ENCODE measurements at places on chromosomes 3 and 15.
A peak's percentile ranks its signal among the peaks of the same experiment; 100 is the strongest.

GRCh38 chr15:70047386-70048197 lies 50.1 kb downstream of the TLE3 start:
- DNase-seq = no peak

- peak; percentile 72 for DNase-seq
Observed at GRCh38 chr15:71114887-71115566, at the start of gene THSD4. TSS of gene THSD4 (plus strand) at chr15:71115471.

DNA sequence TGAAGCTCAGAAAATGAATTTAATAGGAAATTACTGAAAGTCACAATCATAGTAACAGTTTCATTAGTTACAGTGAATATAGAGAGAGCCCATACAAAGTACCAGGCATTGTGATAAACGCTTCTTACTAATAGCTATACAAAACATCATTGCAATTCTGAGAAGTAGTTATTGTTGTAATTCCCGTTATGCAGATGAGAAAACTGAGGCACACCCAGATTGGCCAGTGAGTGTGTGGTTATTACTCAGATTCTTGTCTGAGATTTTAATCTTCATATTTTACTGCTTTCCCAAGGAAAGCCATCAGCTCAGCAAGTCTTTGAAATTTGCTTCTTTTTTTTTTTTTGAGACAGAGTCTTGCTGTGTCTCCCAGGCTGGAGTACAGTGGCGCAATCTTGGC lies 14.3 kb downstream of the FLNB start:
- no peak for DNase-seq

- DNase-seq = peak; percentile 77
Observed at GRCh38 chr15:58227706-58228543, 89.7 kb downstream of the AQP9 start.

DNA sequence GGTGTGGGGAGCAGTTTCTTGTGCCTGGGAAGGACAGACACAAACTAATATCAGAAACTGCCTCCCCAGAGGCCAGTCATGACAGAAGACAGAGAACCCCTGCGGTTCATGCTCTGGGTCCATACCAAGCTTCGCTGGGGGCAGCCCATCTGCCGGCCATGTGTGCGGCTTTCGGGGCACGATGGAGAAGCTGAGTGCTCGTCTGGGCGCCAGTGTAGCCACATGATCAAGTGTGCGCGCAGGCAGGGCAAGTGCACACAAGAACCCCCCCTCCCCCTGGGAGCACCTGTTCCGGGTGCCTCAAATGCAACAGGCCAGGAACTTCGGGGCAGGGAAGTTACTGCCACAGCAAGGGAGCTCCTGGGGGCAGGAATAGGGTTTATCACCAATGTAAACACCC lies 1.8 kb downstream of the ADAMTS17 start:
- no peak for DNase-seq

GRCh38 chr15:38461066-38461833 lies 7.3 kb downstream of the FAM98B start:
- no peak for DNase-seq

DNA sequence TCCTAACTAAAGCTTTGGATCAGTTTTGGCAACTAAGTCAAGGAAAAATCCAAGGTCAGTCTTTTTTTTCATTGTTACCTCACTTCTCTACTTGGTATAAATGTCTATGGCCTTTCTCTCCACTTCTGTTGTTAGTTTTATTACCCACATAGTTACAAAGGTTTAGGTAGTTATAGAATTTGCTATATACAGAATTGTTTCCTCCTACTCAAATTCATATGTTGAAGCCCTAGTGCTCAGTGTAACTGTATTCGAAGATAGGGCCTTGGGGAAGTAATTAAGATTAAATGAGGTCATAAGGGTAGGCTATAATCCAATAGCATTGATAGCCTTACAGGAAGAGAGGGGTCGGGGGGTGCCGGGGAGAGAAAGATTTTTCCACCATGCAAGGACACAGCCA lies 19.7 kb upstream of the STIMATE start:
- DNase-seq = no peak

DNA sequence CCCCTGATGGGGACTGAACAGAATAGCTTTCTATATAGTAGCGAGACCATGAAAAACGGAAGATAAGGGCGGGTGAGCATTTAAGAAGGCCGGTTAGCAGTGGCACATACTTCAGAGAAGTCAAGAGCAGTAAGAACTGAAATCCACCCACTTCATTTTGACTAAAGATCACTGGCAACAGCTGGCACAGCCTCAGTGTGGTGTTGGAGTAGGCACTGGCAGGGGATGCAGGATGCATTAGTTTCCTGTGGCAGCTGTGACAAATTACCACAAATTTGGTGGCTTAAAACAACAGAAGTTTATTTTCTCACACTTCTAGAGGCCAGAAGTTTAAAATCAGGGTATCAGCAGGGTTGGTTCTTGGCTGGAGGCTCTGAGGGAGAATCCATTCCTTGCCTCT lies 176.5 kb downstream of the ADAMTSL3 start:
- no peak for DNase-seq

DNA sequence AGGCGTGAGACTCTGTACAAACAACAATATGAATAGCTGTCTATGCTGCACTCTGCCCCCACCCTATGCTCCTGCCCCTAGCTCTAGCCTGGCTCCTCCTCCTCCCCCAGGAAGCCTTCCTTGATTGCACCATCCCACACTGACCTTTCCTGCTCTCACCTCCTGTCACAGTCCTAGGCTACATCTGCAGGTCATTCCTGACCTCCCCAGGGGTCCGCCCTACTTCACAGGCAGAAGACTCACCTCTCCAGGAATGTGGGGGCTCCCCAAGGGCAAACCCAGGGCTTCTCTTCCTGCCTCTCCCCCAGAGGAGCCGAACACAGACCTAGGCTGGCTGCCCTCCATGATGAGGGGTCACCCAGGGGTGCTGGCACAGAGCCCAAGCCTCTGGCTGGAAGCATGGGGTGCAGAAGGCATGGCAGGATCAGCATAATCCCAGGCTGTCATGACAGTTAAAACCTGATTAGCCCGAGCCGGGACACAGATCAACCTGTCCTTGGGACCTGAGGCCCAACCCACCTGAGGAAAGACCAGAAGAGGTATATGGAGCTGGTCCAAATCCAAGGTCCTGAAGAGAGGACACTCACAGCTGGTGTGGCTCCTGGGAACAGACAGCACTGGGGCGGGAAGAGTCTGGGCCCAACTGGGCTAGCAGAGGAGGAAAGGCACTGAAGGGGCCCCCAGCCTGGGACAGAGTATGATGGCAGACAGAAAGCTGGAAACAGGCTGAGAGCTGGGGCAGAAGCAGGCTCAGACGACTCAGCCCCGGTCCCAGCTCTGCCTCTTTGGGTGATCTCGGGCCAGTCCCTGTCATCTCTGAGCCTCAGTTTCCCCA lies 5.9 kb downstream of the SEMA7A start:
- DNase-seq = no peak

- no peak for DNase-seq
Observed at GRCh38 chr3:160677459-160677881, 510 bp downstream of the ARL14 start.

DNA sequence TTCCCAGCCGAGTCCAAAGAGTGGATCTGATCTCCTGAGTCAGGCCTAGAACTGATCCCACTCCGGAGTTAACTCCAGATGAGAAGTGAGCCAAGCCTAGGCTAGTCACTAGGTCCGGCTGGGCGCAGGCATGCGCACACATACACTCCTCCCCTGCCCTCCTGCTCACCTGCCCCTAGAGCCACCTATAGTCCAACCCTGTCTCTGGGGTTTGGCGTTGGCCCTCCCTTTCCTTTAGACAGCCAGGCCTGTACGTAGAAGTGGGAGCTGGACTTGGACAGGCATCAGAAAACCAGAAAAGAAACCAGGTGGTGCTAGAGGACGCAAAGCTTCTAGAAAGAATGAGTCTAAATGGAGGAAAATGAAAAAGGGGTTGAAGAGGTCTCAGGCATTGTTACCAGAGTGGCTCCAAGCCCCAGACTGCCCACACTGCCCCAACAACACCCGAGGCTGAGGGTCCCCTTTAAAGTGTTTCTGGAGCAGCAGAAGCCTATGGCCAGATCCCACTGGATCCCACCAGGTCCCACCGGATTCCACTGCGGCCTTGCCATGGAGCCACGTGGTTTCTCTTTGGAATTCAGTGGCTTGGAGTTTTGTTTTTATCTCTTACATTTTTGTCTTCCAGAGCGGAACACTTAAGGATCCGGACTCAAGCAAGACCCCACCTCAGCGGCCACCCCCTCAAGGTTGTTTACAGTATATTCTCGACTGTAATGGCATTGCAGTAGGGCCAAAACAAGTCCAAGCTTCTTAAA lies 24.2 kb upstream of the TIMP4 start:
- DNase-seq = no peak

GRCh38 chr3:54909191-54909590 lies 18.7 kb downstream of the LRTM1 start:
- no peak for DNase-seq

DNA sequence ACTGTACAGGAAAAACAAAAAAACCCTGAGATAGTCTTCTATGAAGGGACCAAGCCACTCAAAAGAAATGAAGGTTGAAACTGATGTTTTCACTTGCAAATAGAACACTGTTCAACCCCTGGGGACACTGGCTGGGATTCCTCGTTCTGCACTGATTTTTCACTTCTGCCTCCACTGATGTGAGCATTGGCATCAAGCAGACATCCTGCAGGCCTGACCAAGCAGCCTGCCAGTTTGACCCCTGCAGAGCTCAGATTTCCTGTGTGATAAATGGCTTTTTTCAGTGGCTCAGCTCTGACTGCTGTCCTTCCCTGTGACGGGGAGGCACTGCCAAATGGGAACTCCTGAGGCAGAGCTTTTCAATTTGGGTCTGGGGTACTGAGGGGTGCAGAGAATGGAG lies 50.0 kb downstream of the RASGRP1 start:
- DNase-seq = no peak

GRCh38 chr3:43411429-43411828 lies 125.1 kb downstream of the SNRK start:
- no peak for DNase-seq
